Lower leg skin (tissue), 4 donors: ENCODE measurements at places on chromosomes 12 and 14.

GRCh38 chr12:69240631-69240995 is 1.2 kb downstream of the CPSF6 start:
- DNase-seq, result no peak

- DNase-seq, result no peak
These were observed 152.2 kb upstream of the HIF1A start for GRCh38 chr14:61542848-61543790.

GRCh38 chr12:127083008-127083949 is 1183.7 kb upstream of the TMEM132C start:
- no peak for DNase-seq

DNA sequence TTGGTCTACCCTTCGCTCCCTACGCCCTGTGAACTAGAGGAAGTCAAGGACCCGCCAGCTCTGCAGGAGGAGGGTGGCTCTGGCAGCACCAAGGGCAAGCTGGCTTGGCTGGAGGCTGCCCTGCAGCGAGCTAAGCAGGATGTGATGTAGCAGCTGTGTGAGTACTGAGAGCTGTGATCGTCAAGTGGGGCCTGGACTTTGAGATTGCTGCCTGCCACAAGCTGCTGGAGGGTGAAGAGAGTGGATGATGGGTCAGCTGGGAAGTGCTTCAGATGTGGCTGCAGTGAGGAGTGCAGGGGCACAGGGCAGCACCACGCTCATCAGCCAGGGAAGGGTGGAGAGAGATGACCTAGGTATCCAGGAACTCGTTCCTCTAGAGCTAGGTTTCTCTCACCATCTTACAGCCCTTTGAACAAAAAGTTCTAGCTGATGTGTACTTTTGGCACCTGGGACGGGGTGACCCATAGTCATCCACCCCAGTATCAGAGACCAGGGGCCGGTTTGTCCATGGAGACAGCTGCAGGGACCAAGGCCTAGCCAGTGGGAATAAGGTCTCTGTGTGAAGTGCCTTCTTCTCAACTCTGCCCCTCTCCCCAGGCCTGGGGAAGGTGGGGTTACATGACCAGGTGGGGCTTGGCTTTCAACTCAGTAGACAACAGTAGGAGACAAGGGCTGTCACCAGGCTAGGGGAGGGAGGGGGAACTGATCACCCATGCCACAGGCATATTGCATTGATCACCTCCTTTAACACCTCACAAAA is 3.2 kb downstream of the KRT86 start:
- DNase-seq, result no peak

DNA sequence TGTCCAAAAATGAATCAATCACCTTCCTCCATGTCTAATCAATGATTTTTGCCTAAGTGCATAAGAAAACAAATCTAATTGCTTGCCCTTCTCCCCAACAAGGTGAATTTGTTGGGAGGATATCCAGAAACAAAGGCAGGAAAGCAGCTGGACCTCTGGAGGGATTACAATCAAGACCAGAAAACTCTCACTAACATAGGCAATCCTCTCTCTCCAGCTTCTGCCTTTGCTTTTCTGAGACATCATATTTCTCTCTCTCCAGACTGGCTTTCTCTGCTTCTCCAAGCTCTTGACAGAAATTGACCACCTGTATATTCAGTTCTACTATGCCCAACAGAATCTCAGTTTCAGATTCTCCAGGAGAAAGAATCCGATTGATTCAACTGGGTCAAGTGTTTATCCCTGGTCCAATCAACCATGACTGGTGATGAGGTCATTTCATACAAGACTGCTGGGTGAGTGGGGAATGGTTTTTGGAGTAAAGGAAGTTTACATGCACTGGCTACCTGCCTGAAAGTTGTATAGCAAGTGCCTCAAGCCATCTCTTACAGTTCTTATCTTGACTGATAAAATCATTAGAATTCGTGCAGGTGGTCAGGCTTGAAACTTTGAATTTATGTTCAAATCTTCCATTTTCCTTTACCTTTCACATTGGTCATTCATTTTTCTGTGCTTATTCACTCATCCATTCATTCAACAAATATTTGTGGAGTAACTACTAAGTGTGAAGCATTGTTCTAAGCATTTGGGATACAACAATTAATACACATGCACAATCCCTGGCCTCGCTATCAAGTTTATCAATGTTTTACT is 22.2 kb upstream of the CFAP54 start:
- DNase-seq, result no peak

- DNase-seq, result no peak
These were observed 1.0 kb downstream of the SOCS4 start for GRCh38 chr14:55028066-55028465.
